ENCODE measurements at places on chromosomes 7 and 10.

DNA sequence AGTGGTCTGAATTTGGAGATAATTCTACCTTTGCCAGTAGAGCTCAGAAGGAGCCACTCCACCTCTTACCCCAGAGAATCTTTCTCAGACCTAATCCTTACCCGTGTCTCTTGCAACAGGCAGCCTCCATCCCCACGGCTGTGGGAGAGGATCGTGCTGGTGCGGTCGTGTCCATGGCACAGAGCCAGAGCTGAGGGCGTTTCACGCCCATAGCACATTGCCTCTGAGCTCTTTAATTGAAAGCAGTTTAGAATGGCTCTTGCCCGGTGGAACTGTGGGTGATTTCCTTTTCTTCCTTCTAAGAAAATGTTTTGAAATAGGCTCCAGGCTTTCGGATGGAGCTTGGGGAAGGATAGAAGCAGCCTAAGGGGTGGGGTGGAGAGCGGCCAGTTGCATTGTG is 41.5 kb downstream of the PRF1 start:
- no peak for DNase-seq

GRCh38 chr7:122544463-122544862 is 154.5 kb downstream of the RNF133 start:
- no peak for DNase-seq

DNA sequence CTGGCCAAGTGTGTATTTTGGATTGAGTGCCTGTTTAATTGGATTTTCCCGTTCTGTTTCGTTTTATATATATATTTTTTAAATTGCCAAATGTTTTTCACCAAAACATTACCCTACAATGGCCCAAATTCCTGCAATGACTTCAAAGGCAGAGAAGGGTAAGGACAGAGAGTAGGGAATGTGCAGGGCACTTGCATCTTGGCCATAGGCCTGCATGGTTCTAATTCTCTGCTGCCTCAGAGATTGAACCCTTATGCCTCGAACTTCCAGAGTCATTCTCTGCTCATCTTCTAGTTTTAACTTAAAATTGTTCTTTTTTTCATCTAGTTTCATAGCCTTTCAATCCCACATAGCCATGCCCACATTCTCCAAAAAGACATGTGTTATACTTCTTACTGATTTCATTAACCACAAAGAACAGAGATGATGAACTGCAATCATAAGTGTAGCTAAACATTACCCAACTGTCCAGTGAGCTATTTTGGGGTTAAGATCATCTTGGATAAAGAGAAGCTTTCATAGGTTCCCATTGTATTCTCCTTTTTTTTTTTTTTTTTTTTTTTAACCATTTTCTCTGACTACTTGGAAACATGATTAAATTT is 177.6 kb downstream of the PLXDC2 start:
- no peak for DNase-seq

- no peak for DNase-seq
Observed at GRCh38 chr10:14311206-14311957, 19.3 kb downstream of the FRMD4A start.

GRCh38 chr7:95897557-95898251 is 125.3 kb downstream of the DYNC1I1 start:
- DNase-seq = no peak

DNA sequence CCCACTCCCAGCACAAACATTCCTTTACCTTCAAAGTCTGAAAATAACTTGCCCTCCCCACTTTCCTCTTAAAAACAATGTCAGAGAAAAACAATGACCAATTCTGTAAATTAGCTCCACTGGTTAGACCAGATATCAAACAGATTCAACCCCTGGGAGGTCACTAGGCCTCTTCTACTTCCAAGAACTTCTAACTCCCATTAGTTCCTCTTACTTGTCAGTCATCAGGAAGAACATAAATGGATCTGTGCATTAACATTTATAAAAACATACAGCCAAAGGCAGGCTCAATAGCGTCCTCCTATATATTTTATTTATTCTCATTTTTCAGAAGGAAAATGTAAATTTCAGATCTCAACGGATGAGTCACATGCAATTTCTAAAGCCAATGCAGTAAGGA is 2.2 kb downstream of the ELAPOR2 start:
- DNase-seq = no peak
